Left cardiac atrium (tissue), 4 donors: ENCODE measurements at places on chromosomes 3 and 15. TPM values are rescaled to one million over a fixed set of nuclear protein-coding genes. Genes with fewer than 3 reads are reported as not detected.
A peak's percentile ranks its signal among the peaks of the same experiment; 100 is the strongest.

DNA sequence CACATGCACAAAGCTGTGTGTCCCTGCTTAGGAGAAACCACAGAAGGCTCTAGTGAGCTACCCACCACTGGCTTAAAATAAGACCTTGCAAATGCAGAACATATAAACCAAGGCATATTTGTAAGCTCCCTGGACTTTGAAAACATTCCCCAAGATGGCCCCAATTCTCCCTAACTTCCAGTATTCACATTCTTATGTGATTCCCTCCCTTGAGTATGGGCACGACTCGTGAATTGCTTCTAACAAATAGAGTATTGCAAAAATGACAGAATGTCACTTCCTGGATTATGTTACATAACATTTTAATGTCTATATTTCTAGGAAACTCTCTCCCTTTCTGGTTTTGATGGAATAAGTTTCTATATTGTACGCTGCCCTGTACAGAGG, 131.8 kb upstream of the MCTP2 start:
- no peak for DNase-seq

DNA sequence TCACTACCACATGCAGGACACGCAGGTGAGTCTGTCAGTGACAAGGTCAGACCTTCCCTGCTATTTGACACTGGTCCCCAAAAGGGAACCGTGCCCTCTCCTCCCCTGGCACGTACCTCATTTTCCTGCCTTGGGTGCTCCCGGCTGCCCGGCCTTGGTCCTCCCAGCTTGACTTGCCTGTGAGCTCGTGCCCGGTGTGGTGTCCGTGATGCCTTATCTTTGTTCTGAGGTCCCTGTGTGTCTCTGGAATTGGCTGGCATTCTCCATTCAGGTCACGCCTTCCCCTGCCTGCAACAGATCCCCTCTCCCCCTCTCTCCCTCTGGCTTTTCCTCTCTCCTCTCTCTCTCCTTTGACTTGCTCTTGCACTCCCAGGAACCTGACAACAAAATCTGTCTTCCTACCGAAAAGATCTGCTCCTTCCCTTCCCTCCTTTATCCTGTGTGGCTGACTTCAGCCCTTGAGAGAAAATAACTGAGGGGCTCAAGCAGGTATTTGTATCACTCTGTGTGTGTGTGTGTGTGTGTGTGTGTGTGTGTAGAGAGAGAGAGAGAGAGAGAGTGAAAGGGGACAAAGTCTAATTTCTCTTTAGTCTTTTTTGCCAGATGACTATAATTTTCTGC, at the start of gene MASP1:
Gene MASP1 (minus strand): TSS at position 226 of the 621 bp plus-strand sequence. CDS start 105 bp downstream, at position 121.
- DNase-seq = peak; percentile 48

DNA sequence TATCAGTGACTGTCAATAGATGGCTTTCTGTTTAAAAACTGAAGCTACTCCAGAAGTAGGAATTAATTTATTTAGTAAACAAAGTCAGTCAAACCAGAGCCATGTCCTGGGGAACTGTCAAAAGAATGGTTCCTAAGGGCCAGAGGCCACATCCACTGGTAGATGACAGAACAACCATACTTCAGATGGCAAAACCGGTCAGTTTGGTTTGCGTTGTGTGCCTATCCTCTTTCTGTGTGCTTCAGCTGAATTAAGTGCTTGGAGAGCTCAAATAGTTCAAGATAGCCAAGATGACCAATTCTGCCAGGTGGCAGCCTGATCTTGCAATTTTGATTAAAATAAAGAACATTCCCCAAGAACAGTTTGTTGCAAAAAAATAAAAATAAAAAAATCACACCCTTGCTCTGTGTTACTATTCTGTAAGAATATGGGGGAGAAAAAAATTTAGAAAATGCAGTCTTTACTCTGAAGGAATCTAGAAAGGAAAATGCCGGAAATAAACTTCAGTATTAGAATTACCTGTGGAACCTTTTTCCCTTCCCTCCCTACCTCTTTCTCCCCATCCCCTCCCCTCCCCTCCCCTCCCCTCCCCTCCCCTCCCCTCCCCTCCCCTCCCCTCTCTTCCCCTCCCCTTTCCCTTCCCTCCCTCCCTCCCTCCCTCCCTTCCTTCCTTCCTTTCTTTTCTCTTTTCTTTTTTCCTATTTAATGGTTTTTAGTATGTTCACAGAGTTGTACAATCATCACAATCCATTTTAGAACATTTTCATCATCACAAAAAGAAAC, 2.5 kb downstream of the MAP3K13 start:
- no peak for DNase-seq

GRCh38 chr3:49618412-49618811, 55.7 kb upstream of the APEH start:
- DNase-seq = no peak

DNA sequence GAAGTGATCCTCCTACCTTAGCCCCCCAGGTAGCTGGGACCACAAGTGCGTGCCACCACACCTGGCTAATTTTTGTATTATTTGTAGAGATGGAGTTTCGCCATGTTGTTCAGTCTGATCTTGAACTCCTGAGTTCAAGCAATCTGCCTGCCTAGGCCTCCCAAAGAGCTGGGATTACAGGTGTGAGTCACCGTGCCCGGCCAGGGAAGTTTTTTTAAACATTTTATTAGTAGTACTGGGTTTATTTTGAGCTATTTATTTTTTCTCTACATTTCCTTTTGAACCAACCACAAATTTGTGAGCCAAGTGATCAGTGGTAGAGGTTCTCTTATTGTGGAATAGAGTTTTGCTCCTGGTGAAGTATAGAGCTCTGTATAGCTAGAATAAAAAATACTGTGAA, 33.7 kb downstream of the ARMC8 start:
- no peak for DNase-seq

ATRIP gene
- 5.7 TPM for total RNA-seq
